SK-N-DZ (cell line): ENCODE measurements at places on chromosomes 5 and 9.

- no peak for DNase-seq
Observed at GRCh38 chr9:137149942-137150616, 11.1 kb downstream of the GRIN1 start.

GRCh38 chr5:158270996-158271554, 412.1 kb upstream of the CLINT1 start:
- DNase-seq, result no peak

DNA sequence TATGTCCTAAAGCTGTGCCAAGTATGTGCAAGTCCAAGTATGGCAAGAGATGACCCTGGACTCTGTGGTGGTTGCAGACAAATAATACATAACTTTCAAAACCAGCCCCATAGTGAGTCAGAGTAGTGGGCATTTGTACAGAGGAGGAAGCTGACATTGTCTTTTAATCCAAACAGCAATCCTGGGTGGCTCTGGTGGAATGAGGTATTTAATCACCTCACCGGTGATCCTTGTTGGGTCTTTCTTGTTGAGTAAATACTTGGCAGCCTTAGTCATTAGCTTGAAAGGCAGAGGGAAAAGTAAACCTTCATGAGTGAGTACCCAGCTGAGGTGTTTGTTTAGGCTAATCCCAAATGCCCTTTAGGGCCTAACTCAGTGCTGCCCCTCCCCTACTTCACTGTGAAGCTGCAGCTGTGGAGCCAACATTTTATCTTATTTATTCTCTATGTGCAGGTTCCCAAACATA, 148.7 kb upstream of the SLC12A2 start:
- DNase-seq, result no peak

GRCh38 chr9:108727580-108728111, 128.1 kb downstream of the ACTL7B start:
- DNase-seq, result no peak

GRCh38 chr9:95283673-95284072, 33.8 kb downstream of the FANCC start:
- DNase-seq, result no peak

GRCh38 chr5:69414885-69415583, at the start of gene MARVELD2:
MARVELD2 (plus strand) TSS chr5:69415116; CDS start chr5:69419386, 4,270 bp downstream.
- DNase-seq, result no peak

GRCh38 chr5:36285837-36286615, 15.7 kb downstream of the RANBP3L start:
- DNase-seq, result no peak

DNA sequence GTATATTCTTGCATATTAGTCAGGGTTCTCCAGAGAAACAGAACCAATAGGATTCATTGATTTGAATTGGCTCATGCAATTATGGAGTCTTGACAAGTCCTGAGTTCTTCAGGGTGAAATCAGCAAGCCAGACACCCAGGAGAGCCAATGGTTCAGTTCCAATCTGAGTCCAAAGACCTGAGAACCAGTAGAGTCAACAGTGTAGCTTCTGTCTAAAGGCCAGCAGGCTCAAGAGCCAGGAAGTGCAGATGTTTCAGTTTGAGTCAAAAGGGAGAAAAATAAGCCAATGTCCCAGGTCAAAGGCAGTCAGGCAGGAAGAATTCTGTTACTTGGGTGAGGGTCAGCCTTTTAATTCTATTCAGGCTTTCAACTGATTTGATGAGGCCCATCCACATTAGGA, 37.8 kb upstream of the ANKRD34B start:
- no peak for DNase-seq
